Fibroblast of skin of right biceps (primary cell): ENCODE measurements at places on chromosomes 4 and X.

DNA sequence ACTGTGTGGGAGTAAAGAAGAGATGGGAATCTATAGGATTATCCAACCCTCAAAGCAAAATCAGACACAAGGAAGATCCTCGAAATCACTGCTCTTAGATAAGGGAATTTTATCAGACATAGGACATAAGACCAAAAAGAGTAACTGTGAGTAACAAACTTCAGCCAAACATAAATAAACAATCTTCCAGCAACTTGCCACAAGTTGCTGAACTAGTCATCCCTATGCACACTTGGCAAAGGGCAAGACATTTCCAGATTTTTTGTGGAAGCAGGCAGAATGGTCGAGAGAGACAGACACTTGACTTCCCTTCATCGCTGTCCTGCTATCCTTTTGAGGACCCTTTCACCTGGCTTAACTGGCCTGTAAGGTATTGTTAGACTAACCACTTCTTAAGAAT is 89.6 kb downstream of the KCNIP4 start:
- DNase-seq, result no peak

DNA sequence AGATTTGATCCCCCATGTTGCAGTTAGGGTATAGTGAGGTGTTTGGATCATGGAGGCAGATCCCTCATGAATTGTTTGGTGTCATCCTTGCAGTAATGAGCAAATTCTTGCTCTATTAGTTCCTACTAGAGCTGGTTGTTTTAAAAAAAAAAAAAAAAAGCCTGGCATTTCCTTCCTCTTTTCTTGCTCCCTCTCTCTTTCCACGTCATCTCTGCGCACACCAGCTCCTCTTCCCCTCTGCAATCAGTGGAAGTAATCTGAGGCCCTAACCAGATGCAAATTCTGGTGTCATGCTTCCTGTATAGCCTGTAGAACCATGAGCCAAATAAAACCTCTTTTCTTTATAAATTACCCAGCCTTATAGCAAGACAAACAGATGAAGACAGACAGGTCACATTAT is 24.5 kb downstream of the WDR17 start:
- no peak for DNase-seq

DNA sequence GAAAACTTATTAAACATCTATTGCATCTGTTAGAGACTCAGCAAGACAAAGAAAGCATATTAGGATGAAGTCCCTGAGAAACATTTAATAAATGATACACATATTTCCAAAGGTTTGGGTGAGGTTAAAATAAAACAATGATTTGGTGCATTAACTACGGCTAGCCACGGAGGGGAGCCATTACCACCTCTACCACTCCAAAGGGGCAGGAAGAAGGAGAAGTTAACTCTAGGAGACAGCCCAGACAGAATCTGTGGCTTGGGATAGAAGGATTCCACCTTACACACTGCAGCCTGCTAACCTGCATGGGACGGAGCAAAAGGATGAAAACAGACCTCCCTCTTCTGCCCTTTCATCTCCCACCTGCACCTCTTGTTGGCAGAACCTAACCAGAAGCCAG is 189.1 kb upstream of the C1QTNF7 start:
- peak; percentile 57 for DNase-seq

DNA sequence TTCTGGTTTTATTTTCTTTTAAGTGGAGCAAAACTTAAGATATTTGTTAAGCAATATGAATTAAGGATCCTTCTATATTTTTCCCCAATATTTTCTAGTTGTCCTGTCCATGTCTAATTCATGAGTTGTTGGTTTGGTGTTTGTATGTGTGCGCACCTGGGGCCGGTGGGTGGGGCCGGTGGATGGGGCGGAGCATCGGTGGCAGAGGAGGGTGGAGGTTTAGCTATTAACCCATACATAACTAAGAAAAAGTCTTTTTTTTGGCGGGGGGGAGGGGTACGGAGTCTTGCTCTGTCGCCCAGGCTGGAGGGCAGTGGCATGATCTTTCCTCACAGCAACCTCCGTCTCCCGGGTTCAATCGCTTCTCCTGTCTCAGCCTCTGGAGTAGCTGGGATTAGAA is 489.8 kb downstream of the PDGFC start:
- no peak for DNase-seq

GRCh38 chr4:98618680-98619079 is 39.7 kb downstream of the TSPAN5 start:
- no peak for DNase-seq

DNA sequence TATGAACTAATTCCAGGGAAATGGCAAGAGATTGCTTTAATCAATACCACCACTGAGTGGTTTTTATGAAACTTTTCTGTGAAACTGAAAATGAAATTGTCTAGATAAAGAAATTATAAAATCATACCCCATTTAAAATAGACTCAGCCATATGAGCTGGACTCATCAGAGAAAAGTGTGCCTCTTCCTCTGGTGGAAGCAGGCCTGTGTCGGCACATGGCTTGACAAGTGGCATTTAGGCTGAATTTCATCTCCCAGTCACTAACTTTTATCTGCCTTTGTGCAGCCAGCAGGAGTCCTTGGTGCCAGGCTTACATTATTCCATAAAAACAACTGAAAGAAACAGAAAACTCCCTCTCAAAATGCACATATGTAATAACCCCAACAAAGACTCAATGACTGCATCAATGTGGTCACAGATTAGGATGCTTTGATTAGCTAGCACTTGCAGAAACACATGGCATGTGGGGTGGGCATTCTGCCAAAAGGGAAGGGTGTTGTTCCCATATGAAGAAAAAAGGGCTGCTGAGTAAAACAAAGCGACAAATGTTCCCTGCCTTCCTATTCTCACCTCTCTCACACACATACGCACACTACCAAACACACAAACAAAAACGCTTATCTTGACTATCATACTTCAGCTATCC is 232.3 kb downstream of the PABPC4L start:
- peak; percentile 67 for DNase-seq

DNA sequence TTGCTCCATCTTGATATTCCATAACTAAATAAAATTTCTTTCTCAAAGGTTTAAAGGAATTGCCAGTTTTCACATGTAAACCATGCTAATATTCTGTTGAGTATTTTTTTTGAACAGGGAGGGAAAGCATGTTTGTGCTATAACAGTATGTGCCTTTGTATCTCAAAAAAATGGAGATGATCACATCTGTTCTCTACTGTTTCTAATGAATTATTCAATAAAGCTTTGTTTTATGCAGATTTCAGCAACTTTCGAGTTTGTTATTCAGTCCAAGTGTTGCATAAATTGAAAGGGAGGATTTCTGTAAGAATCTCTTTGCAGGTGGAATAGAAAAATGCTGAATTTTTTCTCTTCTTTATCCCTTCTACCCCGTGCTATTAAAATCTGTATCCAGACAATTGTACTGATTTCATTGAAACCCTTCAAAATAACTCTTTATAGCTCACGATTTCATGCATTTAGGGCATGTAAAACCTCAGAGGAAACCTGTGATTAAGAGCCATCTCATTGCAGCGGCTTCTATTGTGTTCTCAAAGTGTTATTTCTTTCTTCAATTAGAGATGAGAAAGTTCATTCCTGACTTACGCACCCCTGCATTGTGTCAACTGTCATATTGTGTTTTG is 42.1 kb downstream of the NEIL3 start:
- DNase-seq, result no peak

DNA sequence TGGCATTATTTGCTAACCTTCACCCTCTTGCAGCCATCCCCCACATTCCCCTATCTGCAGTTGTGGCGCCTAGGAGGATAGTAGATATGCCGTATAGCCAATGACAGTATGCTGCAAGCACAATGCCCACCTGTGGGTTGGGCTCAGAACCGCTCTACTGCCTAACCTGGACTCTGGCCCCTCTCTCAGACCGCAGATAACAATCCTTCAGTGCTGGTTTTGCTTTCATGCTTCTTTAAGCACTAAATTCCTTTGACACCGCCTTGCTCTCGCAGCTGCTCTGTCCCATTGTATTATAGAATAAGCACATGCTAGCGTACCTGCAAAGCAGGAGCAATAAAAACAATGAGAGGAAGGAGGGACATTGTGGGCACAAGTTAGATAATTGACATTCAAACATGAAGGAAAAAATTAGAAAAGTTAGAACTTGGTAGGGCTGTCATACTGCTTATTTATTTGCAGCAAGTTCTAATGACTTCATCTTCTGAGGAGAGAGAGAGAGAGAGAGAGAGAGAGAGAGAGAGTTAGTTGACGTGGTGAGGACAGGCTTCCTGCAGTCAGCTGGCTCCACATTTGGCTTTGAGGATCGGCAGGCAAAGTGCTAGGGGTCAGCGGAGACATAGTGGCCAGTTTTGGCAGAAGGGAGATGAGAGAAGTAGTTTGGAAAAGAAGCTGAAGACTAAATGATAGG is 55.8 kb downstream of the WWC2 start:
- DNase-seq, result no peak

GRCh38 chr4:122666527-122667245 is 45.8 kb upstream of the IL21 start:
- peak; percentile 98 for DNase-seq

- DNase-seq, result no peak
Observed at GRCh38 chr4:140472156-140472555, 25.9 kb downstream of the MGAT4D start.

DNA sequence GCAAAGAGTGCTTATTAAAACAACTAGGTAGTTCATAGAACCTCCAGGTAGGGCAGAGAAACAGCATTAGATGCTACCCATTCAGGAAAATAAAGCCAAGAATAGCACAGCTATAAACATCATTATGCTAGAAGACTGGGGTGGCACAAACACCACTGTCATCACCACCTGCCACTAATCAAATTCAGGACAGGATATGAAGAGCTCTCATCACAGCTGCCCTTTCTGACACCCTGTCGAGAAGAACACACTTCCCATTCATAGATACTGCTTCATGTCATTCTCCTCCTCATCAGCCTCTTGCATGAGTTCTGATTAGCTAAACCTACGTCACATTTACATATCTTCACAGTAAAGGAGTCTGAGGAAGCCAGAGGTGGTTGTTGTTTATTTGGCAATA is 692.3 kb upstream of the HS3ST1 start:
- no peak for DNase-seq

- peak; percentile 11 for DNase-seq
Observed at GRCh38 chr4:77201857-77202256, 44.9 kb downstream of the CCNG2 start.

DNA sequence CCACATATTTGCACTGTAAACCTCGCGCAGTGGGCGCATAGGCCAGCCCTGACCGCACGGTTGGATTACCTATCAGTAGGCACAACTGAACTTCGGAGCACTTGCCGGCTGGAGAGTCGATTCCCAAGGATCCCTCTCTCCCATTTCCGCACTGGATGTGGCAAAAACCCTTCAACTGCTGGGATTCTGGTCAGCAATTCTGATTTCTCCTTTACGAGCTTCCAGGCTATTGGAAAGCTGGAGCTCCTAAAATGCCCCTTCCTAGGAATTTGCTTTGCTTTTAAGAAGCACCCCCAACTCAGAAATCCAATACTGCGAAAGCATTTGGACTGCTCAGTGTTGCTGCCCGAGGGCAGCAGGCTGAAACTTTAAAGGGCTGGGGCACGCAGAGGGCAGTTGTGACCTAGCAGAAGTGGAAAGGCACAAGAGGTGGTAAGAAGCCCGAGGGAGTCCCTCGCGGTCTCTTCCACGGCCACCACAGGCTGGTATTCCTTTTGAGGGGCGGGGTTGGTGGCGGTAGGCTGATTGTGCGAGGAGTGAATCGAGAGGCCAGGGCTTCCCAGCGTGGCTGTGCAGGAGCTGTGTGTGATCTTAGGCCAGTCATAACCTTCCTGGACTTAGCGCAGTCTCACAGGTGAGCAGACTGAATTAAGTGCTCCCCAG is 1.6 kb downstream of the ZAR1 start:
- DNase-seq, result no peak

DNA sequence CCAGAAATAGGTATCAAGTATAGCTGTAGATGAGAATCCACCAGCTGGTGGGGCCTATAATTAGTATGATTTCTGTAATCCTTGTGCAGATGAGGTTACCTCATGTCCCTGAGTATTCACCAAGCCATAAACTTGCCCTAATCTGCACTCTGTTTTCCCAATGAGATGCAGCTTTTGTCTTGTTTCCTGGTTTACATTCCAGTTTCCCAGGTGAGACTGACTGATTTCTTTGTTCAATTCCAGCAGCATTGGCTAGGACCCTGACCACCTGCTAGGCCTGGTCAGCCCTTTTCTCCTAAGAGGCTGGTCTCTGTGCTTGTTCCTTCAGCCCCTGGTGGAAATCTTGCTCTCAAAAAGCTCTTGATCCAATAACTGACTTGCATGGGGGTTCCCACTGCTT is 44.6 kb downstream of the GABRB1 start:
- DNase-seq, result no peak

DNA sequence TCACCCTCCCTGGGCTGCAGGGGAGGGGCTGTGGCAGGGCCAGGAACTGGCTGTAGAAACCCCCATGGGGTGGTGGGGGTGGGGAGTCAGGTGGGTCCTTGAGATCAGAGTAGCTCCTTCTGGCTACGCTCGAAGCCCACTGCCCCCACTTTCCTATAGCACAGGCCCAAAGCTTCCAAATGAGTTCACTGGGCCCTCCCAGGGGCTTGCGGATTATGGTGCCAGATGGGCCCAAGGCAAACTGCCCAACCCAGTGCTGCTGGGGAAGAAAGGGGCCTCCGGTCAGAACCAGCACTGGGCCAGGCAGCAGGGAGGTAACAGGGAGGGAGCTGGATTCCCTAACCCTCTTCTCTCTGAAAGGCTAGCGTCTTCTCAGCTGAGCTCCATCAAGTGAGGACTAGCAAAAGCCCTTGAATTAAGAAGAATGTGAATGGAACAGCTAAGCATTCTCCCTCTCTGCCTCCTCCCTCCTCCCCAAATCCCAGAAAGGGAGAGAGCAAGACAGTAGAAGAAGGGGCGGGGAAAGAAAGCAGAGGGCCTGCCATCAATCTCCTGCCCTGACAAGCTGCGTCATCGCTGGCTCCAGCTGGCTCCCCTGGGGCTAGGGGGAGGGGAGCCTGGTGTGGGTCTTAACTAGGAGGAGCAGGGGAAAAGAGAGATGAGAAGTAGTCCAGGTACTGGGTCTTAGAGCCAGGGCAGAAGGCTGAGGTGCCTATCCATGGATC is 34.7 kb downstream of the FRMPD3 start:
- peak; percentile 61 for DNase-seq

GRCh38 chrX:123121241-123121640 is 62.8 kb upstream of the GRIA3 start:
- peak; percentile 53 for DNase-seq

GRCh38 chr4:114464726-114465272 is 133.8 kb upstream of the UGT8 start:
- no peak for DNase-seq

DNA sequence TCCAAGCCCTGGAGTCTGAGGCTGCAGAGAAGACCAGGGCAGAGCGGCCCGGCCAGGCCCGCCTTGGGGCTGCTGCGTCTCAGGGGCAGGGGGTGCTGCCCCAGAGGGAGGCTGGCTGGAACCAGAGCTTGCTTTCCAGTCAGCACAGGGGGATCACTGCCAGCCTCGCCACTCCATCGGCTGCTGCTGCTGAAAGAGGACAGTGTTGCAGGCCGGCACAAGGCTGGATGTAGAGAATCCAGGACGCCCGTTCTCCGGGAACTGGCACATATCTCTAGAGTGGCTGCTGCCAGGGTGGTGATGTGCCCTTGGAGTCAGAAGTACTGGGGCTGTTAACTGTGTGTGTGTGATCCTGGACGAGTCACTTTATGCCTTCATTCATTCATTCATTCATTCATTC is 31.9 kb upstream of the SORCS2 start:
- no peak for DNase-seq
